GM12891 (cell line): ENCODE measurements at places on chromosomes 6 and 20.

GRCh38 chr6:6058054-6058444, 51.3 kb upstream of the NRN1 start:
- no peak for DNase-seq

DNA sequence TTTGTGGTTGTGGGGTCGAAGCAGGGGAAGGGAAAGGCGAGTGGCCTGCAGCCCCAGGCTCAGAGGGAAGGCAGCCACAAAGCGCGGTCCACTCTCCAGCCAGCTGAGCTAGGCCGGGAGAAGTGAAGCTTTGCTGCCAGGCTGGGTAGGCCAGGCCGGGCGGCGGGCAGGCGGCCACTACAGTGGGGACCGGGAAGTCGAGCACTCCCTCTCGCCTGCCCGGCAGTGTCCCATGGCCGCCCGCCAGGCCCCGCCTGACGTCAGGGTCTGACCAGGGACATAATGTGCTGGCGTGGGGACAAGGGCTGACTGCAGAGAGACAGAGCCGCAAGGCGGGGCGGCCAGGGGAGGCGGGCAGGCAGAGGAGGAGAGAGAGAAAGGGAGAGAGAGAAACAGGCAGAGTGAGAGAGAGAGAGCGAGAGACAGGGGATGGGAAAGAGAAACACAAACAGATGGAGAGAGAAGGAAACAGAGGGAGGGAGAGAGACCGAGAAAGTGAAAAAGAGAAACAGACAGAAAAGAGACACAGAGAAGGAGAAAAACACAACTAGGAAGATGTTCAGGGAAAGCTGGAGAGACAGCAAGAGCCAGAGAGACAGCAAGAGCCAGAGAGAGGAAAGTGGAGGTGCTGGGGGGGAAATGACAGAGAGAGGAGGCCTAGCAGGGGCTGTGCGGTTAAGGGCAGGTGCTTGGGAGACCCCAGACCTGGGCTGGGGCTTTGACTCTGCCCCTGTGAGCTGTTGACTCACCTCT, 94.5 kb upstream of the PTPN1 start:
- DNase-seq = no peak

DNA sequence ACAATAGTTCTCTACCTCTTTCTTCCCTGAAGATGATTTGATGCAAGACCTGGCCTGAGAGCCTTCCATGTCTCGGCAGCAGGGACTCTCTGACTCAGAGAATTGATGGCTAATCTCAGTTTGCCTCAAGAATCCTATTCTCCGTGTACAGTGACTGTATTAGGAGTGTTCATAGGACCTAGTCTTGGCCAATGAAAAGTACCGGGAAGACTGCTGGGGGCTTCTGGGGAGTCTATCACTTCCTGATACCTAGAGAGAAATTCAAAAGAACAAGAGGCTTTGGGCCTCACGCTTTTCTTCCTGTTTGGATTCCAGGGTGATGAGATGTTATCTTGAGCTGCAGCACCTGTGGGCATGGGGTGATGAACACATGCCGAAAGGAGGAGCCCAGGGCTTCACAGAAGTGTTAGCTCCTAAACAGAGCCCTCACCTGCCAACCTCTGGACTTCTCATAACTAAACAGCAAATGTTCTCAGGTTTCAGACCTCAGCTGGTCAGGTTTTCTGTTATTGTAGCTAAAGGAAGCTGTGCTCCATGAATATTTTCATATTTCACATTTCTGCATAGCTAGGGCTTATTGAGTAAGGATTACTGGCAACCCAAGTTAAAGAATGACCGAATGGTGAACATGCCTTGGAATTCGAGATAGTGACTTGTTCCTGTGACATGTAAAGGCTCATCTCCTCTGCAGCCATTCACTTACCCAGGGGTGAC, 323.1 kb upstream of the AGPAT4 start:
- DNase-seq = no peak

- DNase-seq = no peak
These were observed 337 bp downstream of the ESF1 start for GRCh38 chr20:13784271-13784892.

GRCh38 chr20:63132131-63132714, 83.7 kb downstream of the YTHDF1 start:
- DNase-seq = no peak

GRCh38 chr6:154258064-154258757, 98.4 kb downstream of the IPCEF1 start:
- no peak for DNase-seq

GRCh38 chr6:26474439-26474881, 16.7 kb downstream of the BTN2A1 start:
- no peak for DNase-seq

GRCh38 chr6:133407320-133408100, 166.4 kb downstream of the EYA4 start:
- no peak for DNase-seq

DNA sequence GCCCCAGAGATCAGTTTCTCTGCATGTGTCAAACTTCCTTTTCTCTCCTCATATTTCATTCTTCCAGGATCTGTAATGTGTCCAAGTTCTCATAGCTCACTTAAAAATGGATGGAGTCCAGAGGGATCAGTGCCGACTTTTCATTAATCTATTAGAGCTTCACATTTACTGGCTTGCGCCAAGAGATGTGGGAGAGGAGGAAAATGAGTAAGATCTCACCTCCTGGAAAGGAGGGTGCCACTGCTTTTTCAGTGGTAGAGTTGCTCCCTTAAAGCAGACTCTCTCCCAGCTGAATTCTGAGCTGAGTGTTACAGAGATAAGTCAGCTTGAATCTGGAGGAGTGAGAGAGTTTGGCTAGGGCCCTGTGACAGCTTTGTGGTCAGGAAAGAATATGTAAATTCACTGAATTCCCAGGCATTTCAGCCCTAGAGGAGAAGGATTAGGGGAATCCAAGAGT, 175.9 kb downstream of the SOX4 start:
- DNase-seq = no peak

GRCh38 chr6:4774296-4774695, 1.9 kb upstream of the CDYL start:
- no peak for DNase-seq

DNA sequence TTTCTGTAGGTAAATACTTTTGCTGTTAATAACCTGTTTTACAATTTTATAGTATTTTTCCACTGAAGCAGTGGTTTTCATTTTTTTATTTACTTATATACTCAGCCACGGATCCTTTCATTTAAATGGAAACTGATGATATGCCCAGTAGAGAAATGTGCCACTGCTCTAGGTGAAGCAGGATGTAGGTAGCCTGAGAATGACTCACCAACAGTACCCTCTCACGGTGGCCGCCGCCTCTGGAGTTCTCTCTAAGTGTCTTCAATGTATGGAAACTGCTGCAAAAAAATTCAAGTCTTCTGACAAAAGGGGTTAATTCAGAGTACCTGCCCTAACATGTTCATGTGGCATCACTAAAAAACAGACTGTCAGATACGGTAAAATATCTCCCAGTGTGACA, 6.4 kb downstream of the EYA4 start:
- DNase-seq = no peak

GRCh38 chr6:136150961-136151360, 99.2 kb downstream of the MTFR2 start:
- DNase-seq = no peak

DNA sequence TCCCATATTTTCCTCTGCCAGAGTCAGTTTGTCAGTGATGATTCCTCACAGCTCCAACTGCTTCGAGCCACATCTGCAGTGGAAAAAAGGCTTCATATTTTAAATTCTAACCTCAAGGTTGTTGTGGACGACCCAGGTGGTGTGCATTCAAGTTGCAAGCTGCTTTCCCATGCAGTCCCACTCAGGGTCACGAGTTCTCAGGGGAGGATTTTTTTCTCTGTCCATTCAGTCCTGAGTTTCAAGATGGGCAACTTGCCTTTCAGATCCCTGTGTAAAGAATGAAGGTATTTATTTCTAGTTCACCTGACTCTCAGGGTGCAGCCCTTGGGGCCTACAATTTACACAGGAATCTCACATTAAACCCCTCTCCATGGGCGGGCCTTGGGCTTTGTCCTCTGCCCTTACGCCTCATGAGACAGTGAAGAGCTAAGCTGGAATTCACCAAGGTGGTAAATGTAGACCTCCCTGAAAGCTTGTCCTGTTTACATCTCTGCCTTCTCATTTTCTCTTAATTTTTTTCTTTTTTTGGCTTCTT, 65.9 kb downstream of the TPD52L1 start:
- DNase-seq = no peak

DNA sequence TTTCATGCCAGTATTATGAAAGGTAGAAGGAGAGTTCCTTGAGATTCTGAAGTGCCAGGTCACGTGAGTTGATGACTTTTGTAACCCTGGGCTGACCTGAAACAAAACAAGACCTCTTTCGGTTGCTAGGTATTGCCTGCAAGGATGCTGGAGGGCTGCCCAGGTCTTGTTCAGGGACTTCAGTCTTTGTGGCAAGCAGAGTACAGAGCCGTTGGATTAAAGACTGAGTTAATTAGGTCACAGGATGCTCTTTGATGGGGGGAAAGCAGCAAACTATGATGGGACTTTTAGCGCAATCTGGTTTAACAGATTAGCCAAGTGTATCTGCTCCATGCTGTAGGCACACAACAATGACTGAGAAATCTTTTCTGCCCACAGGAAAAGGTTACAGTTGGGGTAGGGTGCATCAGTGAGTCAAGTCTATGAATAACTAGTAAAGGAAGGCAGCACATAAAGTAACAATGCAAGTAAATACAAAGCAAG, 12.8 kb upstream of the ELOVL5 start:
- no peak for DNase-seq

DNA sequence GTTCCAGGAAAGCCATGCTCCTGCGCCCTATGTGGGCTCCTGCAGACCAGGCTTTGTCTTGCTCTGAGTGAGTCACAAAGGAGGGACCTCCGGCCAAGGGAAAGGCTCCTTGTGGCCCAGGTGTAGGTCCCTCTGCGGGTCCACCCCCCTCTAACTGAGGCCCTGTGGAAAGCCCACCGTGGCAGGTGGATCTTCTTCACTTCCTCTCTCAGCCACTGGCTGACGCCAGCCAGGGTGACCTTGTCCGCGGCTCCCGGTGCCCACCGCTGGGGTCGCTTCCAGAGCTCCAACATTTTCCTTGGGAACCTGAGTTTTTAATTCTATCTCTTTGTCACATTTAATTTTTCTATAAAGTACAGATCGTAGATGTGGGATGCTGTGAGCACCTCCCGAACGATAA, 54.1 kb downstream of the SMOC2 start:
- DNase-seq = no peak

DNA sequence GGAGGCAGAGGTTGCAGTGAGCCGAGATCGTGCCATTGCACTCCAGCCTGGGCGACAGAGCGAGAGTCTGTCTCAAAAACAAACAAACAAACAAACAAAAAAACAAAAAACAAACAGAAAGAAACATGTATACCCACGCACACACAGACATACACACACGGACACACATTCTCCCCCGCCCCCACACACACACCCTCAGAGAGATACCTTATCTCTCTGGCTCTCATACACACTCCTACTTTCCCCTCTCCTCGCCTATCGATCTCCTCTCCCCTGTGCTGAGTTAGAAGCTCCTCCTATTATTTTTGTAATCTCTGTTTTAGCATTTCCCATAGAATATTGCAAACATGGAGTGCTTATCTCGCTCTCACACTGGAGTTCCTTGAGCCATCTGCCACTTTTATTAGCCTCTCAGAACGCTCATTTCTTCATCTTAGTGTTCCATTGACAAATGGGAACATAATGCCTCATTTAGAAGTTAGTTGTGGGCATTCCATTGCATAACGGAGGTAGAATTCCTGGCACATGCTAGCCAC, 144.2 kb upstream of the CITED2 start:
- DNase-seq = no peak

DNA sequence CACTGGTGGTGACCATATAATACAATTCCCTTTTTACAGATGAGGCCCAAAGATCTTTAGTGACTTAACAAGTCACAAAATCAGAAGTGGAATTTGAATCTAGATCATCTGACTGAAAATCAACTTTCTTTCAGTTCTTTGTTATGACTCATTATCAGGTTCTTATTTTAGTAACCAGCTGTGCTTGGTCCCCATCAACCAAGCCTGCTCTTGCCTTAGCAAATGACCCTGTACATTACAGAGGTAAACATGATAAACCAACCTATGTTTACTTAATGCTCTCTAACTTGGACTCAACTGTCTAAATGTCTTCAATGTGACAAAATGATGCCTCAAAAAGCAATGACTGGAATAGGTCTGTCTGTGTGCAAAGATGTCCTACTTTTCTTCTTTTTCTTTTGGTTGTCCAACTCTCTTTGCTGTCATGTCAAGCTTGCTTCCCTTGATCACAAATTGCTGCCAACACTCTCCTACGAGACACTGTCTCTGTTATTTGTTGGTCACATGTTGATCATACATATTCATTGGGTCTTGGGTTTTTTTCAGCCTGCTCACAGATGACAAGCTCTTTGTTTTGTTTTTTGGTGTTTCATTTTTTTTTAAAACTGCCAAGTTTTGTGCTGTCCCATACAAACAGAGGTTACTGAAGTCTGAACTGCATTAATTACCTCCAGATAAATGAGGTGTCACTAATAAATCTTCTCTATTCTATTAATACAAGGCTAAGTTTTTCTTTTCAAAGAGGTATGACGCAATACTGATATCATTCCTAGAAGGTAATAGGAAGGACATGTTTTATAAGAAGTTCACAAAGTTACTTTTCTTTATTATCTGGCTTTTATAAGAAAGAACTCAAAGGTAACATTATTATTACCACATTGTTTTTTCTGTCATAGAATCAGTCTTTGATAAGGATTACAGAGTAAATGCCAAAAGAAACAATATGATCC, 62.2 kb upstream of the PLN start:
- DNase-seq = no peak

DNA sequence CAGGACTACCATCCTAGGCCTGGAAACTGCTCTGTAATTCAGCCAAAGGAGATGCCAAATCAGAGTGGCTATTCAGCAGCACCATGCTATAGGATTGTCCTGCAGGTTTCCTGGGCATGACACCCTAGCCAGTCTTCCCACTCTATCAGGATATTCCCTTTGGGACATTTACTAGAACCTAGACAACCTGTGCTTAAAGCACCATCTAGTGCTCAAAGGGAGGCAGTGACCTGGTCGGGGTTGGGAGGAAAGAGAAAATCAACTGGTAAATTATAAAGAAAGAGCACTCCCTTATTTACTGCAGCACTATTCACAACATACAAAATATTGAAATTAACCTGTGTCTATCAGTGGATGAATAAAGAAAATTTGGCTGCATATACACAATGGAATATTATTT, 67.2 kb upstream of the SMLR1 start:
- no peak for DNase-seq

DNA sequence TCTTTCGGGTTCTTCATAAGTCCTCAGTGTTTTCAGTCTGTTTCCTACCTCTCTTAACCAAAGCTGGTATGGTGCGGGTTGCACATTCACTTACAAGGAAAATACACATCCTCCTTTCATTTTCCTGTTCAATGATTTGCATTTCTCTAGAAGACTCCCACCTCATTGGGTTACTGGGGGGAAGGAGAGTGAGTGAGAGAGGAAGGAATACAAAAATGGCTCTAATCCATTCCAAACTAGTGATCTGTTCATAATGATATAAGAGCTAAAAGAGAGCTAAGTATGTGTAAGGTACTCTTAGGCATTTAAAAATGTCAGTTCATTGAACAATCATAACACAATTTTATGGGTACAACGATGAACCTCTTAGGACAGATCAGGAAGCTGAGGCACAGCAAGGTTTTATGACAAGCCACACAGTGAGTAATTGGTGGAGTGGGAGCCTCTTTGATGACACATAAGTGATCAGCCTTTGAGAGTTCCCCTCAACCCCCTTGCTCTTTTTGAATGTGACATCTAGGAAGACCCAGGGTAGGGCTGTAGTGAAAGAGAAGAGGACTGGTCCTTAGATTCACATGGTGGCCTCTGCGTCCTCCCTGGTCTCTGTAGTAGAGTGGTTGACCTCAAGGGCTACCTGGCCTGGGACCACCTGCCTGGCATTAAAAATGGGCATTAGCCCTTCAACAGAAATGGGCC, 328.4 kb upstream of the SOX4 start:
- no peak for DNase-seq
